ENCODE measurements at places on chromosomes 7 and 10.

DNA sequence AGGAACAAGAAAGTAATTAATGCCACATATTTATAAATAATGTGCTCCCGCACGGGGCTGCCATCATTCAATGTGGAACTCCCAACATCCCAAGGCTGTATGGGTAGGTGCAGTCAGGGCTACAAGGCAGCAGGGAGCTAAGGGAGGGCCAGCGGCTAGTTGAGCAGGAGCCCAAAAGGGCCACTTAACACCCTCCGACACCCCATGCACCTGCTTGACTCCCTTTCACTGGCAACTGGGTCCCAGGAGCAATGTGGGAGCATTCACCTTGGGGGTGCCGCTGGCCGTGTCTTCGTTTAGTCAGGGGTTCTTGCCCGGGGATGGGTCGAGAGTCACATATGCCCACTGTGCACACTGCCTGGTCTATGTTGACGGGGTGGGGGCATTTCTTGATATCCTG lies 27.9 kb downstream of the SCART1 start:
- DNase-seq, result no peak

DNA sequence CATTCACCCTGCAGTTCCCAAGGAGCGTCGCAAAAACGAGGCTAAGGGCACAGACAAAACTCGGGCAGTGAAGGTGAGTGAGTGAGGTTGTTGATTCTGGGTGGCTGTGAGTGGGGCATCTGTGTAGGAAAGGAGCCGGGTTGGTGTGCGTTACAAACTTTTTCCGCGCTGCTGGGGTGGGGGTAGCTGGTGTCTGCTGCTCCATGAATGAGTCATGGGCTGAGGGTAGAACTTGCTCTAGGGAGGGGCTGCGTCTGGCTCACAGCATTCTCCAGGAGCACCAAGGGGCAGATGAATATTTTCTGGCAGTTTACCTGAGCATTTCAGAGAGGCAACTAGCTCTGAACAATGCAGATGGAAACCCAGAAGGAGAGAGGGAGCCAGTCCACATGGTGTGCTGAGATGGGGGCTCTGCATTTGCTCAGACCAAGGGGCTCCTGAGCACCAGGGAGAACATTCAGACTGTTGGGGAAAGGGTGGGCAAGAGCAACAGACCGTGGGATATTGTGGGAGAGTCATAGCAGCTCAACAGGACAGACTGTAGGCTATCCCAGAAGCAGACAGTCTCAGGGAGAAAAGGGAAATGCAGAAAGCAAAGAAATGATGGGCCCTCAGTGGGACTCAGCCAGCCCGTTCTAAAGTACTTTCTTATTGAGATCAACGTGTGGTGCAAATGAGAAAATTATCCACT lies 18.8 kb downstream of the NOBOX start:
- DNase-seq, result no peak

- DNase-seq, result no peak
These were observed 143.5 kb upstream of the UNC5B start for GRCh38 chr10:71068861-71069271.

DNA sequence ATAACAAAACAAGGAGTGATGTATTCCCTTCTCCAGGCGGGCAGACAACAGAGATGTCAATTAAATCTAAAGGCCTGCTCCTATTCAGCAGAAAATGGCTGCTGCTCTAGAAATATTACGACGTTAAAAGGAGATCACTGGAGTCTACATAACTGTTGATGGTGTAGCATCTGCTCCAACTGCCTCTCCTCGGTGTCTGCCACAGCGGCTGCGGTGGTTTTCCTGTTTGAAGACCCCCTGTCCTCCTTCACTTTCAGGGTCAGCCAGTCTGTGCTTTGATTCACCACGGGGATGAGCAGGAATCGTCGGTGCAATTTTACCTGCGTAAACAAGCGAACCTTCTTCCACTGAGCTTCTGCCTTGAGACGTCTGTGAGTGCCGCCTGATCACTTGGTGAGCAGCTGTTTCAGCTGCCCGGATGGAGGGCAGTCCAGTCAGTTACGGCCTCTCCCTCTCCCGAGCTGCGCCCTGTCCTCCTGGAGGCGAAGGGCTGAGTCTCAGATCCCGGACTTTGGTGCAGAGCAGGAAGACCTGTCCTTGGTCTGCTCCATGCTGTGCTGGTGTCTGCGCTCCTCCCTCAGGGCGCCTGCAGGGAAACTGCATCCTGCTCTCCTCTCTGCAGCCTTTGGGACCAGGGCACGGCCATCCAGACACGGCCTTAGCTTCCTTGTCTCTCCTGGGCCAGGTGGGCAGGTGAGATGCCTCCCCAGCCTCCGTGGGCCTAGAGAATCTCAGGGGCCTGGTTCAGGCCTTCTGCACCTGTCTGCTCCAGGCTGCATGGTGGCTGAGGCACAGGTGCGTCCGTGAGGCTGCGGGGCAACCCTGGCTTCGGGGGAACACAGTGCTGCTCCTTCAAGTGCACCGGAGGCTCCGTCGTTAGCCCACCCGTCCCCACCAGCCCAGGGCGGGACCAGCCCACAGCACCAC lies 326.6 kb downstream of the ADARB2 start:
- DNase-seq, result no peak

- DNase-seq, result no peak
These were observed 95.6 kb downstream of the USP6NL start for GRCh38 chr10:11515596-11516430.

Measured in cortex of kidney (tissue), 1 donor.